NCI-H1436 treated with DMSO at 0.1 percent for 48 hours (cell line): ENCODE measurements at places on chromosomes 3 and 15.

DNA sequence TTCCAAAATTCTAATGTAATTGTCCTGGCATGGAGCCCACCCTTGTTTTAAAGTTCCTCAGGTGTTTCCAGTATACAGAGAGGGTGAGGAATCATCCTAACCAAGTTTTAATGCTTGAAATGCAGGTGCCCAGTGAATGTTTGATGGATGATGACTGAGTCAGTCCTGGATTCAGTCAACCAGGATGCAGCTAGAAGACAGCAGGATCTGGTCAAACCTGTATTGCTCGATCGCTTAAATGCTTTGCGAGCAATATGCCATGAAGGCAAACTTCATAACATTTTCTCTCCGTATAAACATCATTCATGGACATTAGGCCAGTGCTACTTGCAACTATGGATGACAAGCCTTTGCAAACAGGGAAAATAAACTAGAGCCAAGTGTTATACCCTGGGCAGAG is 591.2 kb downstream of the RSL24D1 start:
- DNase-seq = no peak

DNA sequence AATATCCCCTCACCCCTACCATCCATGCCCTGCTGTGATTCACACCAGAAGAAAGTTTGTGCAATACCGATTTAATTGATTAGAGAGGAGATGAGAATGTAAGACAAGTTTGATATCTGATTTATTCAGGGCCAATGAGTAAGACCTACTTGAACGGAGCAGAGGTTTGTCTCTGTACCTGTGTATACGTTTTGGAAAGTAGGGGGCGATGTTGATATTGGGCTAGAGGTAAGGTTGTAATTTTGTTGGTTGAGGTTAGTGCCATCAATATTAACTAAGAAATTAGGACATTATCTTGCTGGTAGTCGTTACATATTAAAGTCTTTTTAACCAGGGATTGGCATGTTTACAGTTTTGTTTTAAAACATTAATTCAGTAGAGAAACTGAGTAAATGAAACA is 20.5 kb downstream of the EAF2 start:
- DNase-seq = no peak

DNA sequence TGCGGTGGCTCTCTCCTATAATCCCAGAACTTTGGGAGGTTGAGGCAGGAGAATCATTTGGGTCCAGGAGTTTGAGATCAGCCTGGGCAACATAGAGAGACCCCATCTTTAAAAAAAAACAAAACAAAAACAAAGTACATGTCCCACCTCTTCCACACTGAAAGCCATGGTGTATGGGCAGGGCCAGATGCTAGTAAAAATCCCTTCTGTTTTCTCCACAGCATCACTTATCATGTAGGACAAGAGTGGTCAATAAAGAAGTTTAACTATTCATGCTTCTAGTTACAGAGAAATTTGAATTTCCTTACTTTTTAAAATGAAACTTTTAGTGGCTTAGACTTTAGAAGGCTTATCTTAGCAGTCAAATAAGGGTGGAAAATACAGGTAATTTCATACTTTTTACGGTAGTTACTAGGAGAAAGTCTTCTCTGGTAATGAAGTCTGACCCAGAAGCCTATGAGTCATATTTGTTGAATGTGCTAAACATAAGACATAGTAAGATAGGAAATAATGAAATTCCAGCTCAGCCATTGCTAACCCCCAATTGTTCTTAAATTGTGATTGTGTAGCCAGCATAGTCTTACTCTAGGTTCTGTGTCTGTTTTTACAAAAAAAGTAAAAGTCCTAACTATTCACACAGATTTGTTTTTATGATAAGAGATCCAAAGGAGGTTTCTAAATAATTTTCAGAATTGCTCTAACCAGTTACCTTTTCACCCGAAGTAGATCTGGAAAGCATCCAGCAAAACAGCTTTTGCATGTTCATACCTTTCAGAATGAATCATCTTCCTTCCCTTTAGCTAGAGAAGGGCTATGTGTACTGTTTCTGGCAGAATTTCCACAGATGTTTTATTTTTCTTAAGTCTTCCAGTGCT is 16.4 kb upstream of the ZNF609 start:
- DNase-seq = no peak

GRCh38 chr3:104108522-104108921 is 1258.2 kb upstream of the ALCAM start:
- no peak for DNase-seq

DNA sequence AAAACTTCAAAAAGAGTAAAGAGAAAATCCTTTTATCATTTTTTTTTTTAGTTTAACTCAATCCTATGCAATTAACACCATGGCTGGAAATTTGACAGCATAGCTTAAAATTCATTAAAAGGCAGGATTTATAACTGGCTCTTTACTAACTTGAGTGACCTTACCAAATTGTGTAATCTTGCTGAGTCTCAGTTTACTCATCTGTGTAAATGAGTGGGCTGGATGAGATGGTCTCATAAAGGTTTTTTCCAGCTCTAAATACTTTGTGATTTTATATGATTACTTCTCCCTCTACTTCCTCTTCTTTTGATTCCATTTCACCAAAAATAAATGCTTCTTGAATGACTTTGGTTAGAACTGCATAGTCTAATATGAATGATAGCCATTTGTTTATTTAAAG is 234.9 kb upstream of the SATB1 start:
- no peak for DNase-seq

DNA sequence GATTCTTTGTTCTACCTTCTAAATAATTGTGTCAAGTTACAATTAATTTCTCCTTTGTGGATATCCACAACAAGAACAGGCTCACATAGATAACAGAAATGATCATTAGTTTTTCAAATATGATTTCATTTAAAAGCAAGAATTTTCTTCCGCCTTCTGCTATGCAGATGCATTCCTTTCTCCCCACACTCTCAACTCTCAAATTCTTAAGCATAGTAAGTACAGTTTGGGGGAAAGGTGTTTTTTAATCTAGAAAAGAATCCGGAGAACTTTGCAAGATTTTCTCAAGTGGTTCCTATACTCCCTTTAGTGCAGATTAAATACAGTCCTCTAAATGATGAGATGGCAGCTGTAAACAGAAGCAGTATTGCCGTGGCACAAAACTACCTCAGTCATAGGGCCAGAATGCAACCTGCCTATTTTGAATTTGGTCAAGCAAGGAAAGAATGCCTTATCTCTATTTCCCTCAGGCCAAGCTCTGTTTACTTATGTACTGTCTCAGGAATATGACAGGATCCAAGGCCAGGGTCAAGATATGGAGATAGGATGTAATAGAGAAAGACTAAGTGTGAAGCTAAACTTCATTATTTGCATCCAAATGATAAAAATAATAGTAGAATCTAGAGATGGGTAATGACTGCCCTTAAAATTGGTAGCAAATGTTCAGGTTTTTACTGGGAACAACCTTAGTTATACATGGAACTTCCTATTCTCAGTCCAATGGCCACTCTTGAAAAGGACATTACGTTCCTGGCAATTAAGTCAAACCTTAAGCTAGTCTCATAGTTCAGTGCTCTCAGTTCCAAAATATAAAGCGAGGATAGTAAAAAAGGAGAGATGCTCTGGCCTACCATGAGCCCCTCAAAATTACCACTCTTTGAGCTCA is 77.3 kb upstream of the PHLDB2 start:
- no peak for DNase-seq
